ENCODE measurements at places on chromosomes 4 and X. TPM values are rescaled to one million over a fixed set of nuclear protein-coding genes. Genes with fewer than 3 reads are reported as not detected.

Gene PWWP3B
- not detected for total RNA-seq

DNA sequence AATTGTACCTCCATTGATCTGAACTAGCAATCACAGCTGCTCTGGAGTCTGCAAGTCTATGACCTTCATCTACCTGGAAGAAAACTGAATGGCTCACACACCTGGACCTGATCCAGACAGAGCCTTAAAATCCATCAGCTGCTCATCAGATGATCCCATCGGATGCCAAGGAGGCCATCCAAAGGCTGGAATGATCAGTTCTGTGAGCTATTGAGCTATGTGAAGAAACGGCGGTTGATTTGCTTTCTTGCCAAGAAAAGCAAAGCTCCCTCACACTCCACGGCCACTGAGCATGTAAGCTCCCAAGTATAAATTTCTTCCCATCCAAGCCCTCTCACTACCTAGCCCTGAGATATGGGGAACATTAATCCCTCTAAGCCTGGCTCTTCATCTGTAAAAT is 63.1 kb downstream of the RELL1 start:
- no peak for ATAC-seq

DNA sequence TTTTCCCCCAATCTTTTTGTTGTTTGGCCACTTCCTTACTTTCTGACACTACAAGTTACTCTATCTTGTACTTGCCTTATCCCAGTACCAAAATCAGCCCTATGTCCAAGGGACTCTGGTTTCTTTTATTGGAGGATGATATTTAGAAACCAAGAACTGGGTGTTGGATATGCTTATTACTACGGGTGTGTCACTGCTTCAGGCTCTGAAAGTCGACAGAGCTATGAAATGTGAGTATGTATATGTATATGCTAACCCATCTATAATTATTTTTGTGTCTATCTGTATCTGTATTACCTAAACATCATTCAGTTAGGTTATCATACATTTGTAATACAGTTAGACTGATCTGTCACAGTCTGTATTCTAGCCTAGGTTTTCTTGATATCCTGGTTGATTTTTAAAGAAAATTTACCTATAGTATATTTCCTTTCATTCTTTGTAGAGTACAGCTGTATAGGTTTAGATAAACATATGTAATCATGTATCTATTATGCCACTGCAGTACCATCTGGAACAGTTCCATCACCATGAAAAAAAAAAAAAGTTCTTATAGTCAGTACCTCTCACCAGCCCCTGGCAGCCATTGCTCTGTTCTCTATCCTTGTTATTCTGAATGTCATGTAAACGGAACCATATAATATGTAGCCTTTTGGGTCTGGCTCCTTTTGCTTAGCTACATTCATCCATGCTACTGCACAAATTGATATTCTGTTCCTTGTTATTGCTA is 18.1 kb downstream of the SEC24B start:
- no peak for ATAC-seq

GRCh38 chrX:41720125-41720779 is 3.7 kb upstream of the GPR82 start:
- peak; percentile 79 for ATAC-seq

GRCh38 chr4:115537387-115537786 is 424.0 kb upstream of the NDST4 start:
- ATAC-seq, result no peak

DNA sequence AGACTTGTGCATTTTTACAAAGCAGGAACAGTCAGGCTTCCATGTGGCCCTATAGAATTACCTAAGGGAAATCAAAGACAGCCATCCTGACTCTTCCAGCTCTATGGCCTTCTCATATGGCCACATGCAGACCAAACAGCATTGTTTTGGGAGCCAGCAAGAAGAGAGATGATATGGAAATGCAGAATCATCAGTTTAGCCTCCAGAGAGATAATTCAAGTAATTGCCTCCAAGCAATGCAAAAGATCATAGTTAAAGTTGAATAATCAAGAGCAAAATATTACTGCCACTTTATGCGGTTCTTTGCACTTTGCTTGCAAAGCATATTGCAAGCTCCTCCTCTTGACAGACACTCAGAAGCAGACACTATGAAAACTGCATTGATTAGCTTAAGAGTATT is 207.4 kb downstream of the ARHGAP24 start:
- no peak for ATAC-seq
